Forelimb muscle (tissue), 1 donor: ENCODE measurements at places on chromosomes 16 and 17. TPM values are rescaled to one million over a fixed set of nuclear protein-coding genes. Genes with fewer than 3 reads are reported as not detected.

The CACNG3 gene
- not detected for polyA plus RNA-seq

DNA sequence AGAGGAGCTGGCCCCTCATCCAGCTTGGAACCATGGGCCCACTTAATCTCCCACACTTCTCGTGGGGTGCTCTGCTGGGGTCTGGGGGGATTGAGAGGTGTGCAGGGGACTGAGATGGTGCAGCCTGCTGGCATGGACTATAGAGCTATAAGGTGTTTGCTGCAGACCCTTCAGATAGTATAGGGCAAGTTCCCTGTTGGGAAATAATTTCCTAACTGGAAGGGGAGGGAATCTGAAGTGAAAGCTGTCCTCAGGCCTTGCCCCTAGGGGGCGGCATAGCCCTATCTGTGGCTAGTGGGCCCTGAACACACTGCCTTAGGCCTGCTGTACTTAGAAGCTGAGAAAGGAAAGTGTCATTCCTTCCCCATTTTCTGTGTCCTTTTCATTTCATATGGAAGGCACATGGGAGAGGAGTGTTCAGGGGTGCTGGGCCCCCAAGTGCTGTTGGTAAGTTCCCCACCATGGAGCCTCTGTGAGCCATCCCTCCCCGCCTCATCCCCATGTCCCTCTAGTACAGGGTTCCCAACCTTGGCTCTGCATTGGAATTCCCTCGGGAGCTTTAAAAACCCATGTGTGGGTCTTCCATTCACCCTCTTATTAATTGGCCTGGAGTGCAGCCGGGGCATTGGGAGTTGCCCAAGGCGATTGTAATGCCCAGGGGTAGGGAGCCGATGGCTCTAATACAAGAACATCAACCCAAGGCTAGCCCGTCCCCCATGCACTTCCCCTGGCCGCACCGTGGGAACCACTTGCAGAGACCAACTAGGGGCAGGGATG lies 19.7 kb downstream of the GOSR2 start:
- DNase-seq, result peak; percentile 20

The PPP1R27 gene
- polyA plus RNA-seq, result 90.6 TPM

The RHBDL3 gene
- 1.1 TPM for polyA plus RNA-seq

DNA sequence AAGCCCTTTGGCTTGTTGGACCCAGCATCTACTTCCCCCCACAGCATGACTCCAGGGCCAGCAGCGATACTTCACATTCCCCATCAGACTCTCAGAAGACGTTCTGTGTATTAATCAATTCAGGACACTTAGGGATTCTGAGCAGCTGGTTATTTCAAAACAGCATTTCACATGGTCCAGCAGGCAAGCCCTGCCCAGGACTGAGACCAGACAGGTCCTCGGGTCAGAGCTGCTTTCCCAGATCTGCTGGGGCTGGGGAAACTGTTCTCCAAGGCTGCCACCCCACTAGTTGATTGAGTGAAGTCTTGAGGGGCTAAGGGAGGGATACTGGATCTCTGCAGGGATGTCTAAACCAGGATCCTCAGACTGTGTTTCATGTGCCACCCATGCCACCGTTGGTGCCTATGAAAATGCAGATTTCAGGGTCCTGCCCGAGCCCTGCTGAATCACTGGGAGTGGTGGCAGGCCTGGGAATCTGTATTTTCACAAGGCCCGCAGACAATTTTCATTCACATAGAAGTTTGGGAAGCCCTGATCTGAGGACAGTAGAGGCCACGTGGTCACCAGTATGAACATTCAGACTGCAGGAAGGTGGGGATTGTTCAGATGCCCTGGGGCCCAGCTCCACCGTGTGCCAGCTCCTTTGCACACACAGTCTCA lies 40.6 kb upstream of the CDH5 start:
- DNase-seq, result no peak

The RND2 gene
- 0.49 TPM for polyA plus RNA-seq

DNA sequence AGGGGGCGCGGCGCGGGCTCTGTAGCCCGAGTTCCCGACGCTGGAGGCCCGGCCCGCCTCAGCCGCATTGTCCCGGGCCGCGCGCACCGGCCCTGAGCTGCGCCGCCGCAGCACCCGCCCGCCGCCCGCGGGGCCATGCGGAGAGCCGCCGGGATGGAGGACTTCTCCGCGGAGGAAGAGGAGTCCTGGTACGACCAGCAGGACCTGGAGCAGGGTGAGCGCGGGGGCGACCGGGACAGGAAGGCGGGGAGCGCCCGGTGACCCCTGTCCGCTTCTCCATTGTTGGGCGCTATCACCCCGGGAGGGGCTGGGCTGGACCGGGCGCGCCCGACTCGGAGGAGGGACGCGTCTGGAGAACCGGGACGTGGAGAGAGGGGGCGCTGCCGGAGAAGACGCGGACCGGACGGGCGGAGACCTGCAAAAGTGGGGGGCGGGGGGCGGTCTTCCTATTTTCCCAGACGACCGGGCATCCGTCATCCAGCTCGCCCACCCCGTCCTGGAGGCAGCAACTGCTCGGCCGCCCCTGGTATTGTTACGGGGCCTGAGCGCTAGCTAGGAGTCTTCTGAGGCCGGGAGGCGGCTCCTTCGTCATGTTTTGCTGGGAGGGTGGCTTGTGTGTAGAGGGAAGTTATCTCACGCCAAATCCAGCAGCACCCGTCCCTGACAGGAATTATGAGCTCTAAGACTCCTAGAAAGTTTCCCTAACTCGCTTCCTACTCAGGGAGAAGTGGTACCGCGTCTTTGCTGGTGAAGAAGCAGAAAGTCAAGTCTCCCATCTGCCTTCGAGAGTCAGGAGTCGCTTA lies 678 bp downstream of the CDR2L start:
- DNase-seq, result peak; percentile 66

The PERCC1 gene
- 0.20 TPM for polyA plus RNA-seq

- DNase-seq, result no peak
Measured at GRCh38 chr16:2715519-2715918, 4.5 kb downstream of the PRSS27 start.

The ICAM2 gene
- 25.4 TPM for polyA plus RNA-seq

The TNS4 gene
- polyA plus RNA-seq, result not detected

The KRT12 gene
- polyA plus RNA-seq, result 0.08 TPM

DNA sequence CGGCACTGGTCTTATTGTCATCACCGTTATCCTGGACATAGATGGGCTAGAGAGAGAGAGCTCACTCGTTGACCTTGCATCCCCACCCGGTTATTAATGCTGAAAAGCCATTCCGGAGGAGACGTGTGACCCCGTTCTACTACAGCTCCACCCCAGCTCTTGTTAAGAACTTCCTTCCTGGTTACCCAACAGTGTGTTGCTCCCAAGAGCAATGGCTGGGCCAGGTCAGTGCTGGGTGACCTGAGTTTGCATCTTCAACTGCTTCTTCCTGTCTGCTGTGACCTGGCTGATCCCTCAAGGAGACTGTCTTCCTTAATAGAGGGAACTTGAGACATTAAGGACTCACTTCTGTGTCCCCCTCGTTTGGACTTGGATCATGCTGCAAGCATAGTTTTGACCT lies 96.1 kb upstream of the SDK2 start:
- no peak for DNase-seq

- no peak for DNase-seq
Measured at GRCh38 chr16:5044011-5044540, 10.3 kb upstream of the NAGPA start.

The SLC12A3 gene
- polyA plus RNA-seq, result 0.11 TPM

- no peak for DNase-seq
Measured at GRCh38 chr17:30586818-30587595, 109.8 kb downstream of the GOSR1 start.

The RARA gene
- polyA plus RNA-seq, result 59.0 TPM

- no peak for DNase-seq
Measured at GRCh38 chr17:76390003-76390421, 5.6 kb downstream of the SPHK1 start.

The CDYL2 gene
- 2.5 TPM for polyA plus RNA-seq

GRCh38 chr16:48613061-48613957 lies 3.3 kb upstream of the N4BP1 start:
- DNase-seq, result no peak

The SPAG5 gene
- 18.5 TPM for polyA plus RNA-seq

GRCh38 chr17:57619061-57619937 lies 125.8 kb downstream of the CCDC182 start:
- DNase-seq, result no peak

The CD300E gene
- polyA plus RNA-seq, result 0.04 TPM

DNA sequence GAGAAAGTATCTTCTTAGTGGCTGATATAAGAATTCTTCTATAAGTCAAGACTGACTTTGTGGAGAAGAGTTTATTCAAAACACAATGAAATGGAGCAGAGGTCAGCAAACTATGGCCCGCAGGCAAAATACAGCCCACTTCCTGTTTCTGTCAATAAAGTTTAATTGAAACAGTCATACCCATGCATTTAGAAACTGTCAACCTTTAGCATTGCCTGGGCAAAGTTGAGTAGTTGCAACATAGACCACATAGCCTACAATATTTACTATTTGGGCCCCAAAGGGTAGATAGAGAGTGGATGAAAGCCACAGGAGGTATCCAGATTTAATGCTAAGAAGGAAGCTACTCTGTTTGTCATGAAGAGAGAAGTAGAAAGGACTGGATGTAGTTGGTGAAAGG lies 38.0 kb downstream of the ACSM2B start:
- DNase-seq, result no peak

The UMOD gene
- not detected for polyA plus RNA-seq

DNA sequence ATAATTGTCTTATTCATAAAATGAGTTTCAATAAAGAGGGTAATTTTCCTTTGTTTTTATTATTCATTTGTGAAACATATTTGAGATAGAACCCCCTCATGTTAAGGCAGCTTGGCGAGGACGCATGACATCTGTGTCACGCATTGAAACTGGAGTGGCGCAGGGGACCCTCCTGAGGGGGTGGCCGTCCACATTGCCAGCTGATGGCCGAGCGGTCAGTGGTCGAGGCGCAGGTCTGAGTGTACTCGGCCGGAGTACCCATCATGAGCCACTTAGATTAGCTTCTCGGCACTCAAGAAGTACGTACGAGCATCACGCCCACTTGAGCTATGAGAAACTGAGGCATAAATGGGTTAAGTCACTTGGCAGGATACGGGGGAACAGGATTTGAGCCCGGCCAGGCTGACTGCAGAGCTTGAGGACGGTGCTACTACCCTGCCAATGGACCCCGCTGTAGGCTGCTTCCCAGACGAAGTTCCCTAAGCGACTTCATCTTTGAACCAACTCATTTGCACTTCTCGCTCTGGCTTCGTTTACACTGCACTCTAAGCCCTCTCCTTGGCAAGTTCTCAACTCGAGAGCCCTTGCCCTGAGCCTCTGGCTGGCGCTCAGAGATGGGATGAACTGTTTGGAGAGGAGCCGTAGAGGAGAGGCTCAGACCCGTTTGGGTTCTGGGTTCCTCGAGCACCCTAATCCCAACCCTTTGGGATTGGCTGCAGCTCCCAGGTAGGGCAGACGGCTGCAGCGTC lies 91.8 kb downstream of the SDK2 start:
- DNase-seq, result no peak

- no peak for DNase-seq
Measured at GRCh38 chr17:62139141-62139540, 74.1 kb upstream of the MED13 start.

- DNase-seq, result no peak
Measured at GRCh38 chr17:62808576-62808970, 459 bp upstream of the MARCHF10 start.

The CYTH1 gene
- 22.5 TPM for polyA plus RNA-seq

DNA sequence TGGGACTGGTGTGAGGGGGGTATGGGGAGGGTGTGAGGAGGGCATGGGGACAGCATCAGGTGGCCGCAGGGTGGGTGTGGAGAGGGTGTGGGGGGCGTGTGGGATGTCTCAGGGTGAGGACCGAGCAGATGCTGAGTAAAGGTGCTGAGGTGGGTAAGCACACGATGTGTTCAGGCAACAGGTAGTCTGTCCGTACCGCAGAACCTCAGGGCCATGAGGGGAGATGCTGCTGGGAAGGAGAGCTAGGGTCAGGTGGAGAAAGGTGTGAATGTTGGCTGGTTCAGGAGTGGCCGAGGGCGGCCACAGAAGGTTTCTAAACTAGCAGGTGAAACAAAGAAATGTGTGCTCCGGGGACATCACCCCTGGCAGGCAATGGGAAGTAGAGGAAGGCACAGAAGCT lies 80.0 kb upstream of the CDH5 start:
- DNase-seq, result no peak

- no peak for DNase-seq
Measured at GRCh38 chr17:22138861-22139469, 446.6 kb downstream of the KCNJ18 start.

- DNase-seq, result no peak
Measured at GRCh38 chr16:56279132-56279531, 87.8 kb downstream of the GNAO1 start.

The PTX4 gene
- polyA plus RNA-seq, result 0.53 TPM

The ENPP7 gene
- polyA plus RNA-seq, result not detected

DNA sequence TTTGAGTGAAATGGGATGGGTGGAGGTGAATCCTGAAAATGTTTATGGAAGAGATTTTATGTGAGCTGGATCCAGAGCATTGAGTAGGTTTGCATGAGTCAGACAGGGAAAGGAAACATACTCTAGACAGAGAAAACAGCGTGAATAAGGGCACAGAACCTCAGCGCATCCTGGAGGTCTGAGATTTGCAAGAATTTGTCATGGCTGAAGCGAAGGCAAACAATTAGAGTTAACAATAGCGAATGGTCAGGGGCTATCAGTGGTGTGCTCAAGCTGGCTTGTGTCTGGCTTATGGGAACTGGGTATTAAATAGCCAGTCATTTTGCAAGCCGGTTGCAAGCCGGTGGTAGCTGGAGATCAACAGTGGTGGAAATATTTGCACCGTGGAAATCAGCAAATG lies 36.4 kb downstream of the MAP2K6 start:
- DNase-seq, result no peak

GRCh38 chr17:17840751-17841591 lies 4.2 kb upstream of the SREBF1 start:
- no peak for DNase-seq

DNA sequence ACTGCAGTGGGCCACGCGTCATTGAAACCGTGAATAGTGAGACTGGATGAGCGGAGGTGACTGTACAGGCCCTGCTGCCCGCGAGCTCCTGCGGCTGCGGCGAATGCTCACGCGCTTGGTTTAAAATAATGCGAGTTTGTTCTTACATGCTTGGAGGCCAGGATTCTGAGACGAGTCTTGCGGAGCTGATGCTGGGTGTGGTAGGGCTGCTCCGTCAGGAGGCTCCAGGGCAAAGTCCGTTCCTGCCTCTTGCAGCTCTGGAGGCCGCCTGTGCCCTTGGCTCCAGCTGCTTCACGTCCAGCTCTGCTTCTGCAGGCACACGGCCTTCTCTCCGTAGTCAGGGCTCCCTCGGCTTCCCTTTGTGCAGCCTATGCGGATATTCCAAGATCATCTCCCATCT lies 9.5 kb downstream of the ACSF3 start:
- no peak for DNase-seq

The ITGAE gene
- 32.7 TPM for polyA plus RNA-seq

GRCh38 chr17:721540-721937 lies 6.9 kb upstream of the VPS53 start:
- DNase-seq, result no peak

GRCh38 chr17:7656958-7657609 lies 6.4 kb downstream of the ATP1B2 start:
- DNase-seq, result no peak

The MRPS34 gene
- polyA plus RNA-seq, result 42.5 TPM

The KRTAP16-1 gene
- polyA plus RNA-seq, result not detected

The CCL17 gene
- not detected for polyA plus RNA-seq

DNA sequence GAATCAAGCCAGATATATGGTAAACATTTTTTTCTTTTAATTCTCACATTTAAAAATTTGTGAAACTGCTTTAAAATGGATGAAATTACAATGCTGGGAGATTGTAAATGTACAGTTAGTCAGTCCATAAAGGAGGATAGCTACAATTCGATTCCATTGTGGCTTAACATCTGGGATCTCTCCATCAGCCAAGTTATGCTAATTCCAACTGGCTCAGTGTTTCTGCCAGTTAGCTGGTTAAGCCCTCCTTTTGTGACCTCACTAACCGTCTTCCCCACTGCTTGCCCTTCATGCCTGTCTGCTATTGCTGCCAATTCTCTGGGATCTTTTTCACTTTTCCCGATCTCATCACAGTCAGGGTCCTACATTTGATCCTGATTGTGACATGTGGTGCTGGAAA lies 1347.6 kb downstream of the CDH11 start:
- no peak for DNase-seq
